Mammary epithelial cell (primary cell): ENCODE measurements at places on chromosomes 7 and 10. TPM values are rescaled to one million over a fixed set of nuclear protein-coding genes. Genes with fewer than 3 reads are reported as not detected.

- no peak for DNase-seq
These were observed 355.6 kb downstream of the RNLS start for GRCh38 chr10:88227342-88228018.

Gene PSPH
- polyA plus RNA-seq = 37.3 TPM

Gene GDF2
- polyA plus RNA-seq = not detected

Gene CREB5
- polyA plus RNA-seq = 7.5 TPM

Gene NOS3
- 0.23 TPM for polyA plus RNA-seq
